ENCODE measurements at places on chromosomes 11 and 22.

DNA sequence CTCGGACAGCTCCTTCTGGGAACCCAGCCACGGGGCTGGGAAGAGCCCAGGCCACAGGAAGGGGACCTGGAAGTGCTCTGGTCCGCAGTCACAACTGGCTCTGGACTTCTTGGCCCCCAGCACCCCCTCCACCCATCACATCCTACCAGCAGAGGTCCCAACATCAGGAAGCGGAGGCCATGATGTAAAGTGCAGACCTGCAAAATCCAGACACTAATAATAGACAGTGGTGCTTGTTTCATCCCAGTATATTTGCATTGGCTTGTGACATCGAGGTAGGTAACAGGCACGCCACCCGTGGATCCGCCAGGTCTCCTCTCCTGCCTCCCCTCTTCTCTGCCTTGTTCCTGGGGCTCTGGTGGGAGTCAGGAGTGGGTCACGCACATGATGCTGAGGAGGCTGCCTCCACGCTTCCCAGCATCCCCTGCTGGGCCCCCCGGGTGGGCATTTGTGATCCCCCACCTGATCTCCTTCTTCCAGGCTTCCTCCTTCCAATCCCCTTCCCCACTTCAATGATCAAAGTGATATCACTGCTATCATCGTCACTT is 1454.0 kb downstream of the BRD1 start:
- DNase-seq, result no peak

DNA sequence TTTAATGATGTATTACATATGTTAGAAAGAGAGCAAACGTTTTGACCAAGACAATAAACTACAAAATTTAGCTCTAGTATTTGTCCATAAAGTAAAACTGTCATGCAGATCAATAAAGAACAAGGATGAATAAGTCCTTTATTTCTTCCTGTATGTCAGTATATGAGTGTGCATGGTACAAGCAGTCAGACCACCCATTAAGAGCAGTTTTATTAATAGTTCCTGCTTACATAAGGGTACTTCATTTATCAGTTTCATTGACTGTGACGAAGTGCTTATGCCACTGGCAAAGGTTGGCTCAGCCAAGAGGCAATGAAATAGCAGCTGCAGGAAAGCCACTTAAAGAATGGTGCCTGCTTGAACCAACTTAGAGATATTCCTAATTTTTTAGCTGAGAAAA is 913.0 kb upstream of the CNTN5 start:
- no peak for DNase-seq

GRCh38 chr11:1827931-1828330 is 6.9 kb upstream of the SYT8 start:
- no peak for DNase-seq

- no peak for DNase-seq
Measured at GRCh38 chr11:74696939-74697675, 34.1 kb downstream of the CHRDL2 start.

DNA sequence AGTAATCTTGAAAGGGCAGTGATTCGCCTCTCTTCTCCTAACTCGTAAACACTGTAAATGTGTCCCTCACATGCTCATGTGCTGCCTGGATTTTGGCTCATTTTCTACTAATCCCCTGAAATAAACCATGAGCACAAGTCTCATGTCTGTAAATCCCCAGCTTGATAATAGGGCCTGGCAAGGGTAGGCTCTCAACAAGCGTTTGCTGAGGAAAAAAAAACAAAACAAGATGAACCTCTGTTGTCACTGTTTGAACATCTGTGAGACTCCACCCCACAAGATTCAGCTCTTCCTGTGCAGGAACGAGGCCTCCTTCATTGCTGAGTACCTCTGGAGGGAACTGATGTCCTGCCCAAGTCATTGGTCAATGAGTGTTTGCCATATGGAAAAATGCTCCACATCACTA is 4.5 kb upstream of the CYB5R2 start:
- DNase-seq, result no peak

- DNase-seq, result no peak
Measured at GRCh38 chr11:46894506-46894905, 23.8 kb downstream of the LRP4 start.

DNA sequence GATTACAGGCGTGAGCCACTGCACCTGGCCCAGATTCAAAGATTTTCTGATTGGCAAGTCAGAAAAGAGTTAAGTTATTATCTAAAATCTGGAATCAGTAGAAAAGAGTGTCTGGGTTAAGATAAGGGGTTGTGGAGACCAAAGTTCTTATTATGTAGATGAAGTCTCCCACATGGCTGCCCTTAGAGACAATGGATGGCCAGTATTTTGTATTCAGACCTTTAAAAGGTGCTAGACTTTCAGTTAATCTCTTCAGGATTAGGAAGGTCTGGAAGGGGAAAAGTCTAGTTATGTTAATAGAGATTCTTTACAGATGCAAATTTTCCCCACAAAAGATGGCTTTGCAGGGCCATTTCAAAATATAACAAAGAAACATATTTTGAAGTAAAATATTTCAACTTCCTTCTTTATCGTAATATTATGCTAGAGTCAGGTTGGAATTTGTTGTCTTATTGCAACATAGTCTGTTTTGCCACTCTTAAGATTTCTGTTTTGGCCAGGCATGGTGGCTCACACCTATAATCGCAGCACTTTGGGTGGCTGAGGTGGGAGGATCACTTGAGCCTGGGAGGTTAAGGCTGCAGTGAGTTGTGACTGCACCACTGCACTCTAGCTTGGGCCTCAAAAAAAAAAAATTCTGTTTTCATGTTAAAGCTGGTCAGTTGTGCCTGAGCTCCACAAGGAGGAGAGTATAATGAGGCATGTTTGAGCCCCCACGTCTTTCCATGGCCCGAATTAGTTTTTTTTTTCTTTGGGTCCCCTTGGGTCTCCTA is 14.0 kb downstream of the GRAMD1B start:
- no peak for DNase-seq

- DNase-seq, result no peak
Measured at GRCh38 chr11:35487532-35488078, 37.8 kb downstream of the PAMR1 start.

GRCh38 chr11:92295175-92296137 is 70.8 kb downstream of the FAT3 start:
- no peak for DNase-seq

- no peak for DNase-seq
Measured at GRCh38 chr22:35477911-35478582, 62.6 kb upstream of the RASD2 start.

DNA sequence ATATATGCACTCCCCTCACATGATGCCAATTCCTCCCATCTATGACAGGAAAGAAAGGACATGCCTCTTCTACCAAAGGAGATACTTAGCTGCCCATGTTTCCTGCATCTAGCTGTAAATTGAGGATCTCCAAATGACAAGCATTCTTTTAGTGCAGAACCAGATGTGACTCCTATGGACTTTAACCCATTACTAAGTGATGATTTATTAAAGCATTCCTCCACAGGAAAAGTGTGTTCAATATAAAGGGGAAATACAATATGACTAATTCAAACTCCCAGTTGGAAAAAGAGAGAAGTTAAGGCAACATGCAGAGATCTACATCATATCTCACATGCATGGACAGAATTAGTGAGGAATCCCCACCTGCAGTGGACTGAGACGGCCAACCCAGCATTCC is 221.3 kb downstream of the FAM76B start:
- DNase-seq, result no peak

DNA sequence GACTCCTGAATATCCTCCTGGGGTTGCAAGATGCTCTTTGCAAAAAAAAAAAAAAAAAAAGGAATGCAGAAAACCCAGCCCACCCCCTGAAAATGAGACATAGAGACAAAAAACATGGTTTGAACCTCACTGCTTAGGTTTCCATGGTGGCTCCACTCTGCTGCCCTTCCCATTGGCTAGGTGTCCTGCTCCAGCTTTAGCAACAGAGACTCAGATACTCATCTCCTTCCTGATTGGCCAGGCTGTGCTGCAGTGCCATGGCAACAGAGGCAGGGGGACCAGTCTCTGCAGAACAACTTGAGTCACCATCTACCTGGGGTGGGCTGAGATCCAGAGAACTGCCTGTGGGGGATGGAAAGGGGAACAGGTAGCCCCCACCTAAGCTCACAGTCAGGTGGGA is 17.4 kb upstream of the YWHAH start:
- DNase-seq, result no peak

- no peak for DNase-seq
Measured at GRCh38 chr11:117205211-117205818, 6.1 kb downstream of the TAGLN start.

DNA sequence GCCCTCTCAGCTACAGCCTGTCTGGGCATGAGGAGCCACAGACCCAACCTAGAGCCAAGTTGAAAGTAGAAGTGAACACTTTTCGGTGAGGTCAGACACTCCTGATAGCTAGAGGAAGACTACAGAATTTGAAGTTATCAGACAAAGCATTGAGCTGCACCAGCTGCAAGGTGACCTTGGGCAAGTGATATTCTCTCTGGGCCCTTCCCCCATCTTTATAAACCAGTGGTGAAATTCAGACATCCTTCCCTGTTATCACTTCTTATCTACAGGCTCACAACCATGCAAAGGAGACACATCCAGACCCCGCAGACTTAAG is 8.0 kb upstream of the PMM1 start:
- no peak for DNase-seq

GRCh38 chr11:70225681-70226177 is 22.6 kb downstream of the FADD start:
- DNase-seq, result no peak

DNA sequence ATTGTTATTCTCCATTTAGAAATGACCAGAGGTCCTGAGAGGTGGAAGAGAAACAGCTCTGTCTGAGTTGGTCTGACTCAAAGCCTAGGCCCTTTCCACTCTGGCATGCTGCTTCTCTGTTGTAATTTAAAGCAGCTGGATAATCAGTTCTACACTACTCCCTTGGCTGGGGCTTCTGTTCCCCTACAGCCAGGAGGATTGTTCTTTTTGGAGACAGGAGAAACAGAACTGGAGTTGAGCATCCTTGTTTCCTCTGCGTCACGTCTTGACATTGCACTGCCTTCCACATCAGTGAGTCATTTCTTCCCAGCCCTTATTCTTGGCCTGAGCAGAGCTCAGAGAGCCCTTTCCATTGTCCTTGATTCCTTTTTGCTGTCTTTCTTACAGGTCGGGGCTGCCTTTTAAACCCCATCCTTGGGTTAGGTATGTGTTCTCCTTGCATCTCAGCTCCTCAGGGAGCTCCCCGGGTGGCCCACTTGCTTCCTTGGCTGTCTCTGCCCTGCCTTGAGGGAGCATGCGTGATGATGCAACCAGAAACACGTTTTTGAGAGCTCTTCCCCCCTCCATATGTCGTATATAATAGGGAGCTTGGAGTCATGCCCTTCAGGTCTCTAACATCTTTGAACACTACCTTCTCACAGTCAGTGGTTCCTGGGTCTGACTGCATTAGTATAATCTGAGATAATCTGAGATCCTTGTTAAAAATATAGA is 35.7 kb downstream of the CYB5R2 start:
- DNase-seq, result no peak

- DNase-seq, result no peak
Measured at GRCh38 chr11:60912223-60912850, 1.6 kb upstream of the TMEM109 start.

- no peak for DNase-seq
Measured at GRCh38 chr11:124762105-124762623, at the start of gene ESAM. ESAM (minus strand) TSS chr11:124762290; CDS start chr11:124762154, 136 bp downstream.

- no peak for DNase-seq
Measured at GRCh38 chr22:36562261-36562835, 33.4 kb upstream of the EIF3D start.
